Stimulated activated CD8-positive, alpha-beta memory T cell treated with anti-CD3 and anti-CD28 coated beads, Interleukin-15, amount 100 ng/mL, for 24 hours (primary cell): ENCODE measurements at places on chromosomes 11 and 22.

GRCh38 chr11:612201-612960 lies 3.4 kb downstream of the IRF7 start:
- no peak for DNase-seq

DNA sequence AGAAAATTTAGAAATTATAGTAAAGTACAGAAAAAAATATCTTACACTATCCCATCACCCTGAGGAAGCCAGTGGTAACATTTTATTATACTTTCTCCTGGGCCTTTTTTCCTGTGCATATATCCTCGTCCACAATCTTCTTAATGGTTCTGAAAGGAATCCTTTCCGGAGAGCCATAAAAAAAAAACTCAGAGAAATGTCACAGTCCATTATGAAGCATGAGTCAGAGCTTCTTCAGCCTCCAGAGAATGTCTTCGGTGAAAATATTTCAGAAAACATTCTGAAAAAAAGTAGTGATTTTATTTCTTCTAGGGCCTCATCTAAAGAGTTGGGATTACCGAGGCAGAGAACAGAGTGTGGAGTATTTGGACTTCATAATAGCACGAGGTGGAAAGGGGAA lies 163.4 kb downstream of the INSC start:
- no peak for DNase-seq

DNA sequence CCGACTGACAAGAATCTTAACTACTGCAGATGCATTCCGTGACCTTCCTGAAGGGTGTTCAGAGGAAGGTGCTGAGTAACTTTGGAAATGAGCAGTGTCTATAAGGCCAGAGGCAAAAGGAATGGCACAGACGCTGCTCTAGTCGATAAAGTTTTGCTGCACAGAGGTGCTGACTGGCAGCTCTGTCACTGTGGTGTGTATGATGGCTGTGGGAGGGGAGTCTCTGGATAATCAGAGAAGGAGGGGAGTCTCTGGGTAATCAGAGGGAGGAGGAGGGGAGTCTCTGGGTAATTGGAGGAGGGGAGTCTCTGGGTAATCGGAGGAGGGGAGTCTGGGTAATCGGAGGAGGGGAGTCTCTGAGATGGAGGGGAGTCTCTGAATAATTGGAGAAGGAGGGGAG lies 18.4 kb downstream of the PTDSS2 start:
- DNase-seq, result no peak

GRCh38 chr22:29871684-29872083 lies 11.3 kb upstream of the MTMR3 start:
- no peak for DNase-seq

GRCh38 chr22:24405631-24406321 lies 21.6 kb upstream of the ADORA2A start:
- DNase-seq, result no peak

DNA sequence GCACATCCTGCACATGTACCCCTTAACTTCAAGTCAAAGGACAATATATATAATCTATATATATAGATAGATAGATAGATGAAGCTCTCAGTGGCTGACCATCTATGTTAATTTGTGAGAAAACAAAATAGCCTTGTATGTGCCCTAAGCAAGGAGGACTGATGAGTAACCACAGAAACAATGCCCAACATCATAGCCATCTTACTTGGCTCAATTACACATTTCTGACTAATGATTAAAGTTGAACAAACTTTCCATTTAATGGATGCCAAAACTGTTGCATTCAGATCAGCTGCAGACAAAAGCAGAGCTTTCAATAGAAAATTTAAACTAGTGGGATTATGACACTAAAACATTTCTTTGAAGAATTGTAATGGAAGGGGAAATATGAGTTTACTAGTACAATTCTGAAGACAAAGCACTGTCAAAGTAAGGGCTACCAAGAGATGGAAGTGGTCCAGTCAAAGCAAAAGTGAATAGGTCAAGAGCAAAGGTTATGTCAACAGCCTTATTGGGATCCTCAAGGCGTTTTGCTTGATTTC lies 1188.2 kb upstream of the RAG2 start:
- no peak for DNase-seq

- no peak for DNase-seq
These were observed 821.1 kb downstream of the CNTN5 start for GRCh38 chr11:99841885-99842284.

DNA sequence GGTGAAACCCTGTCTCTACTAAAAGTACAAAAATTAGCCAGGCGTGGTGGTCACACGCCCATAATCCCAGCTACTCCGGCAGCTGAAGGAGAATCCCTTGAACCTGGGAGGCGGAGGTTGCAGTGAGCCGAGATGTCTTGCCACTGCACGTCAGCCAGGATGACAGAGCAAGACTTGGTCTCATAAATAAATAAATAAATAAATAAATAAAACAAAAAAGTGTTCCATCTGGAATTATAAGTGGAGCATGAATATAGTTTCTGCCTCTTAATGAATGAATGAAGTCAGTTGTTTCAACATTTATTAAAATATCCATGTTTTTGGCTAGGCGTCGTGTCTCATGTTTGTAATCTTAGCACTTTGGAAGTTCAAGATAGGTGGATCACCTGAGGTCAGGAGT lies 27.1 kb downstream of the MRPL48 start:
- DNase-seq, result no peak

GRCh38 chr11:108873310-108873709 lies 208.4 kb downstream of the DDX10 start:
- no peak for DNase-seq

- no peak for DNase-seq
These were observed at the start of gene HORMAD2 for GRCh38 chr22:30079952-30080533. HORMAD2 (plus strand) TSS chr22:30080464; CDS start chr22:30093953, 13,489 bp downstream.

DNA sequence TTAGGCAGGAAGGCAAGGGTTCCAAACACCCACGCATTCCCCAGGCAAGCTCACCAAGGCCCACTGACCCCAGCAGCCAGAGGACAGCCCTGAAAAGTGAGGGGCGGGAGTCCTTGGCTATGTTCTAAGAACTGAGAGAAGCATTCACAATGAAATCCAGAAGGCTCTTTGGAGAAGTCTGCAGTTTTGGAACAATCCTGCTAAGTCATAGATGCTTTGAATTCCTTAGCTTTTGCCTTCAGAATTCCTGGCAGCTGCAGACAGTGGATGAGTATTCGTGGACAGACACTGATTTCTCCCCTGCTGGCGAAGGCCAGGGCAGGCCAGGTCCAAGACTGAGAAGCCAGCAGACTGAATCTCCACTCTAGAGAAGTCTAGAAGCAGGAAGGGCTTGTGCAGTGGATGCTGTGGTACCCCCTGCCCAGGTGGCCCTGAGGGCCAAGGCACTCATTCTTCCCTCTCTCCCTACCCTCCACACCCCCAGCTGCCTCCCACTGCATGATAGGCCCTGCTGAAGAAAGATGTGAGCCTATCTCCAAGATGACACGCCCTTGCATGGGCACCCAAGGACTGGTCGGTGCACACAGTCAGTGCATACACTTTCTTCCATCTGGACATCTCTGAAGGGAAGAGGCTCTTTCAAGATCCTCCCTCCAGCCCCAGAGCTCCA lies 133.2 kb upstream of the TEAD1 start:
- no peak for DNase-seq

DNA sequence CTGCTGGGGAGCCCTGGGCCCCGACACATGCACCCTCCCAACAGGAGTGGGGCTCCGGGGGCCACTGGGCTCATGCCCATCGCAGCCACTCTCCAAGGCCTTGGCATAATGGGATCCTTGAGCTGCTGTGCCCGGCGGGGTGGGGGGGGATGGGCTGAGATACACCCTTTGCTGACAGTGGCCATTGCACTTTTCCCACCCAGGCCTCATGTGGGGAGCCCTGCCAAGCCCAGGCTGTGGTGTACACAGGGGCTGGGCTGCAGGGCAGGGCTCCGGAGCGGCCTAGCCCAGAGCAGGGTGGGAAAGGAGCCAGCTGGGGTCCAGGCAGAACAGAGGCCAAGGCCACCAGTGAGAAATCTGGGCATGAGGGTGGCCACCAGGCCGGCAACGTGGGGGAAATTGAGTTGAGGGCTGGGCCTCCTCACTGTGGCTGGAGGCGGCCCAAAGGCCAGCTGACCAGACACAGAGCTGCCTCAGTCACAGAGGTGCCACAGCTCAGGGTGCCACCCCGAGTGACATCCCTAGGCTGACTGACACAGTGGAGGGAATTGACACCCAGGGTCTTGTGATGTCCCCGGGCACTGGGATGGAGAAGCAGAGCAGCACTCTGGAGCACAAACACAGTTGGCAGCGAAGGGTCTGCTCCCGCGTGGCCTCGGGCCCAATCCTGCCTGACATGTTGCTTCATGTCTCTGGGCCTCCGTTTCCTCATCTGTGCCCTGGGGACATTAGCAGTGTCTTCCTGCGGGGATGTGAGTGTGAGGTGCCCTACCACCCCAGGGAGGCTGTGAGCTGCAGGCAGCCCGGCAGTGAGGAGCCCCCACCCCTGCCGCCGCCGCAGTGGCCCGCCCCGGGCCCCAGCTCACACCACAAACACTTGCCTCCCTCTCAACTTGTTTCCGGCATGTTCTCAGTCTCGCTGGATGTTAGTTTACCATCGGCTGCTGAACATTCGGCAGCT lies 30.4 kb downstream of the RTN4R start:
- DNase-seq, result no peak

DNA sequence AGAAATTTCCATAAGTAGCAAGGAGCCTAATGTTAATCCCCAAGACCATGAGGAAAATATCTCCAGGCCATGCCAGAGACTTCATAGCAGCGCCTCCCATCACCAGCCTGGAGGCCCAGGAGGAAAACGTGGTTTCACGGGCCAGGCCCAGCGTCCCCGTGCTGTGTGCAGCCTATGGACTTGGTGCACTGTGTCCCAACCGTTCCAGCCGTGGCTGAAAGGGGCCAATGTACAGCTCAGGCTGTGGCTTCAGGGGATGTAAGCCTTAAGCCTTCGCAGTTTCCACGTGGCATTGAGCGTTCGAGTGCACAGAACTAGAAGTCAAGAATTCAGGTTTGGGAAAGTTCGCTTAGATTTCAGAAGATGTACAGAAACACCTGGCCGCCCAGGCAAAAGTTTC lies 510.7 kb downstream of the CNTN5 start:
- DNase-seq, result no peak

GRCh38 chr11:112520354-112520753 lies 259.7 kb upstream of the PLET1 start:
- DNase-seq, result no peak

DNA sequence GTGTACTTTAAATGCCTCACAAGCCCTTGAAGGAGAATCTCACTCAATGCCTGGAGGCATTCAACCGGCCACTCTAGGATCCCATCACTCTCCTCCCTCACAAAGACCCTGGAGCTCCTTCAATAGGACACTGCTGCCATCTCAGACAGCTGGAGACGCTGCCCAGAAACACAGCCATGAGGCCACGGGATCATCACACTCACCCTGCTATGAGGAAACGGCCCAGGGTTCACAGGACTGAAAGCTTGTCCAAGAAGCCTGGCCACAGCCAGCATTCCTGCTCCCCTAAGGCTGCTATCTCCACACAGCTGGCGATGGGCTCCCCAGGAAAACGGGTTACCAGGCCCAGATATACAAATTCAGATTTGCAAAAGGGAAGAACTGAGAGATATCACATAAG lies 13.2 kb downstream of the CARS1 start:
- no peak for DNase-seq

GRCh38 chr11:129881570-129882170 lies 13.7 kb downstream of the NFRKB start:
- DNase-seq, result no peak

GRCh38 chr11:28899706-28900105 lies 791.5 kb downstream of the METTL15 start:
- no peak for DNase-seq

GRCh38 chr22:38026130-38027111 lies 30.8 kb upstream of the PICK1 start:
- DNase-seq, result no peak

DNA sequence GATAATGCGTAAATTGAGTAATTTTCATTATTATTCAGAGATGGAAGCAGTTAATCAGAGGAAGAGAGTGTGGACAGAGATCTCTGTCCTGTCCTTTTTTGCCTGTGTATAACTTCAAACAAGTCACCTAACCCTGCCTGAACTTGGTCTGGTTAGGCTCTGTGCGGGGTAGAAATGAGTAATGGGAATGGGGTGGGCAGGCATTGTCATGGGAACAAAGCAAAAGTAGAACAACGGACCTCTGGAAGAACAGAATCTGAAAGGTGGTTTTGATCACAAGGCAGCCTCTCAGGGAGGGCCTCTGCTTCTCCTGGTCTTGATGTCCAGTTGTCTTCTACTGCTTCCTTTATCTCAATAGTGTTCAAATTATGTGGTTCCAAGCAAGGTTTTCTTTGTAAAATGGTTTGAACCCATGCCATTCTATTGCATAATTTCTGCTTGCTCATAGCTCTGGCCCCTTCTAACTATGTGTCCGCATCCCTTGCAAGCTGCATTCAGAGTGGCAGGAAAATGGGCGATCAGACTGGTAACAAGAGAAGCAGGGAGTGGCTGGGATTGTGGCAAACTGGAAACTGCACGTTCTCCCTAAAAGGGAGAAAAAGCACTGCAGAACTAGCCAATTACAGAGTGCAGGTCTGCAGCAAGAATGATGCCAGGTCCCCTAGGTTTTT lies 76.1 kb downstream of the PRR5L start:
- DNase-seq, result no peak

- no peak for DNase-seq
These were observed 143.2 kb downstream of the BBOX1 start for GRCh38 chr11:27183672-27184457.
